ENCODE measurements at places on chromosomes 2 and 18.
A peak's percentile ranks its signal among the peaks of the same experiment; 100 is the strongest.

GRCh38 chr2:199455545-199456382, 2.0 kb downstream of the SATB2 start:
- DNase-seq, result no peak

- DNase-seq, result peak; percentile 71
Measured at GRCh38 chr2:224545884-224546644, 39.1 kb downstream of the CUL3 start.

DNA sequence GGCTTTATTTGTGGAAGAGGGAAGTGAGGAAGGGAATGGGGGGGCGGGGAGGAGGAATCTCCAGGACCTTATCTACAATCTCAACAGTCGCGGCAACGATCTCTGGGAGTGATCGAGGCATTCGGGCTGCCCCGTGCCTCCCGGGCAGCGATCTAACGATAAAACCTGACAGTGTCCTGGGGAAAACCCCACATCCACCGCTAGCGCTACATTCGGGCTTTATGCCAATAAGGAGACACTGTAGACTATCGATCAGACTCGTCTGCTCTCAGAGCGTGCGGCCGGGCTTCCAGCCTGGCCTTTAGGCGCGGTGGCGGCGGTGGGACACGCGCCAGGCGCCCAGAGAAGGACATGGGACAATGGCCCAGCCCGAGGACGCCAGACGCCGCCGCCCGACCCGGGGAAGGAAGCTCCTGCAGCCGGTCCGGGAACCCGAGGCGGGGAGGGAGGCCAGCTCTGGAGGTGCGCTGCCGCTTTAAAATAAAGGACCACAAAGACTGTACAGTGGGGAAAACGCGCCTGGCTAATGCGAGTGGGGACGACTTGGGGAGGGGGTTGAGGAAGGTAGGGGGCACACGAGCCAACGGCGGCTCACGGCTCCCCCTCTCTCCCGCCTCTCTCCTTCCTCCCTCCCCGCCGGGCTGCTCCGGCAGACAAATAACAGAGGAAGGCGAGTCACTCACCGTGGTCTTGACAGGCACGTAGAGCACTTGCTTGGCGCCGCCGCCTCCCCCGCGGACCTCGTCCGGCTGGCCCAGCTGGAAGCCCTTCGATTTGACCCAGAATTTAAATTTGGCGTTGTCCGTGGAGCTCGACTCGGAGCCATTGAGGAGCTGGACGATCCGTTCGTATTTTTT, 2.2 kb downstream of the NOL4 start:
- DNase-seq, result peak; percentile 5

DNA sequence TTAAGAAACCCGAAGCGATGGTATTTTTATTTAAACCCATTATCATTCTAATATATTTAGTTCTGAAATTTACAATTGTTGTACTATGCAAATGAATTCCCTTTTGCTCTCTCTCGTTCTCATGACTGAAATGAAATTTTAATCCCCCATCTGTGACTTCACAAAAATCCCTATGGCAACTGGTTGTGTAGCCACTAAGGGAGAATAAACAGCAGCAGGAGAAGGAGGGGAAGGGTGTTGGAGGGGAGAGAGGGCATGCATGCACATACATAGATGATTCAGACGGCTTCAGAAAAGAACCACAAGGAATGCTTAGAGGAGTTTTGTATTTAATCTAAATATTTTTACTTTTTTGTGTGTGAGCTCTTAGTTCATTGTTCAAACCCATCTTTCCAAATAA, 36.8 kb downstream of the CPS1 start:
- peak; percentile 8 for DNase-seq

GRCh38 chr2:241857572-241858121, 1.0 kb downstream of the PDCD1 start:
- no peak for DNase-seq

GRCh38 chr2:152165780-152166179, 9.8 kb downstream of the STAM2 start:
- no peak for DNase-seq

DNA sequence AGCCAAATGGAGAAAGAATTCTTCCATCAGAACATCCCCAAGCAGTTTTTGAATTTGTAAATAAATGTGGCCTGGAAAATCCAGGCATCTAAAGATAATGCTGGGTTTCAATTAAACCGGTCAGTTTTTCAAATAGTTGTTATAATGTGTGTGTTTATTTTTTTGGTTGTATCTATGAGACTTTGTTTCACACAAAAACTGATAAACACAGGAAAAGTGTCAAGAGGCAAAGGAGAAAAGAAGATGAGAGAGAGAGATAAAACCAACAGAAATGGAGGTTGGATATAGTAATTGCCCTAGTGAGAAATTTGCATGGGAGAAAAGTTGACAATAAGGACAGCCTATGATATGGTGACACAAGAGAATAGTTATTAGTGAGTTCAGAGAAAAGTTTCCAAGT, 68.3 kb downstream of the KIAA1328 start:
- no peak for DNase-seq

GRCh38 chr2:189142893-189143759, 36.4 kb downstream of the COL5A2 start:
- DNase-seq, result peak; percentile 30

DNA sequence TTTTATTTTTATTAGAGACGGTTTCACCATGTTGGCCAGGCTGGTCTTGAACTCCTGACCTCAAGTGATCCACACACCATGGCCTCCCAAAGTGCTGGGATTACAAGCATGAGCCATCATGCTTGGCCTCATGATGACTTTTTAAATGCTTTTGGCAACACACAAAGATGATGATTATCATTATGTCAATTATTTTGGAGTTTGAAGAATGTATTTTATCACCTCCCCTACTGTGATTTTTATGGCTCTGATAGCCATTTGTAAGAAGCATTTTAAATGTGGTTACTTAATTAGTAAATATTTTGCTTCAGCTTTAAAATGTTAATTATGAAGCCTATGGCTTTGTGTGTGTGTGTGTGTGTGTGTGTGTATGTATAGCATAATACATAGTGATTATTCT, 45.1 kb upstream of the RAB27B start:
- peak; percentile 56 for DNase-seq

DNA sequence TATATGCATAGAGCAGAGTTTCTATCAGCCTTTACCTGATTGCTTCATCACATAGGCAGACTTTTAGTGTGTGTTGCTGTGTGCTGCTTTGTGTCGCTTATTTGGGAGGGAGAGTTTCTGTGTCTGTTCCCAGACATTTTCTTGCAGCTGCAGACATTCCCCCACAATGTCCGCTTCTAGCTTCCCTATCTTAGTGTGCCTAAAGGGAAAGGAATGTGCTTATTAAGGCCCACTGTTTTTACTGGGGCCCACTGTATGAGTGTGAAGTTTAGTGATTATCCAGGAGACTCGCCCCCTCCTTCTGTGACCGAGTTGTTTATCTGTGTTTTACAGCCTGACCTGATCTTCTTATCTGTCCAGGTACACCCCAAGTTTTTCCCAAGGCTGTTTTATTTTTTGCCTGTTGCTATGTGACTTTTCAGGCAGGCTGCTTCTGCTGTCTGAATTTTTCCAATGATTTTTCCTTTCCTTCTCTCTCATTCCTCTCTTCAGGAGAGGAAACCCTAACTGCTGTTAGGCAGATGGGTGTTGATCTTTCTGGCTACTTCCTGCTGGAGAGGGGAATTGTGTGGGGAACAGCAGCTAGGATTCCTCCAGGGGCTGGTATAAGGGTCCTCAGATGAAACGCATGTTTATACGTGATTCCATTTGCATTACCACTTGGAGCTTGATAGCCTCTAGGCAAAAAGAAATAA, 47.6 kb downstream of the STK17B start:
- DNase-seq, result peak; percentile 76
